NCI-H2029 (cell line): ENCODE measurements at places on chromosomes 4 and X.

- no peak for DNase-seq
Observed at GRCh38 chr4:74890341-74890740, 42.6 kb upstream of the PARM1 start.

- DNase-seq, result peak; percentile 62
Observed at GRCh38 chrX:72142094-72142793, 10.5 kb upstream of the RTL5 start.

DNA sequence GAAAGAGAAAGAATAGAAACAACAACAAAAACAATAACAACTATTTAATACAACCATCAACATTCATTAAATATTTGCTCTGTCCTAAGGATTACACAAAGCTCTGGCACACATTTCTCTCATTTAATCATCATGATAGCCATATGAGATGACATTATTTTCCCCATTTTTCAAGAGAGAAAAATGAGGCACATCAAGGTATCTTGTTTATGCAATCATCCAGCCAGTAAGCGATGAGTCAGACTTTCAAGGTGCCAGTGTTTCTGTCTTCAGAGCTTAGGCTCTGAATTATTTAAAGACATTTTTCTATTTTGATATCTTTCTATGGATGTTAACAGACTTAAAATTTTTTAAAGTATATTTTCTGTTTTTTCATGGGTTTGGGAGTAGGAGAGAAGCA is 541.8 kb upstream of the SMIM31 start:
- no peak for DNase-seq

GRCh38 chr4:91754716-91755115 is 549.0 kb upstream of the GRID2 start:
- no peak for DNase-seq

GRCh38 chr4:137626942-137627738 is 94.8 kb upstream of the PCDH18 start:
- DNase-seq, result no peak

GRCh38 chr4:55297346-55297745 is 48.7 kb upstream of the SRD5A3 start:
- DNase-seq, result no peak
